ENCODE measurements at places on chromosomes 1 and 21.

DNA sequence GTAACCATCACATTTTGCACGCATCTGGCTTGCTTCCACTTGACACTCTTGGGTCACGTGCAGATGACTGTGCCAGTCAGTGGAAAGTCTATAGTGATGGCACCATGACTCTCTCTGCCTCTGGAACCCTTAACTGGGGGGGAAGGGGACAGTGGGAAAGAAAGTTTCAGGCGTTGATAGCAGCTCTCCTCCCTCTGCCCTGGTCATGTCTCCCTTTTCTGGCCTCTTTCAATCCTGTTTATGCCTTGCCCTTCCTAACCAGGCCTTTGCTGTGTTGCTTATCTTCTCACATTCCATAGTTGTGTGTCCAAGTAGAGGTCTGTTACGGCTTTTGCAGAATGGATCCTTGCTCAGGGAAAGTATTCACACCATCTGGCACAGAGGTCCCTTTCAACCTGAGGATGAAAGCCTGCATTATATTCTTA is 93.5 kb downstream of the NRDC start:
- no peak for DNase-seq

GRCh38 chr1:1220197-1220596 is 6.2 kb upstream of the TNFRSF4 start:
- no peak for DNase-seq

GRCh38 chr21:46183910-46184624 is at the start of gene SPATC1L:
Gene SPATC1L (minus strand): TSS chr21:46184459. CDS start chr21:46182816, 1,643 bp downstream.
- DNase-seq: peak; percentile 82

DNA sequence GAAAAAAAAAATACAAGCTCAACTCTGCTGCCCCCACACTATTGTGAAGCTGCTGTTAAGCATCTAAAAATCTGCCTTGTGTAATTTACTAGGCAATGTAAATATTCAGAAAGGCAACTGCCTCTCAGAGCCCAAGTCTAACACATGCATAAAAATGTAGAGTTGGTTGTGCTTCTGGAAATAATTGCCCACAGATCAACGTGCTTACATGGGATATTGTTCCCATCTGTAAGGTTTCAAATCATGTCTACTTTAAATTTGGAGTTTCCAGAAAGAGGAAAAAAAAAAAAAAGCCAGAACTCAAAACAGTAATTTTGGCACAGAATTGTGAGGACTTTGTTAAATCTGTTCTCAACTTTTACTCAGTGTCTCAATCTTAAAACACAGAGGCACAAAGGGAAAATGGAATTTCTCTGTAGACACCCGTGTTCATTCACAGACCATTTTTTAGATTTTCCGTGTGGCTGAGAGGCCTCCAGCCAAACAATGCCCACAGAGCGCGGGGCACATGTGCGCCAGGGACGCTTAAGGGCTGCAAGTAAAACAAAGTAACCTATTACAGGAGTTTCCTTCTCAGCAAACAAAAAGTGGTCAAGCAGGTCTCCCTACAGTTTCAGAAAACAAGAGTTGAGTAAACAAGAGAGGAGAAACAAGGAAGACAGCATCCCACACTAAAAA is 115.5 kb downstream of the RERE start:
- peak; percentile 30 for DNase-seq

DNA sequence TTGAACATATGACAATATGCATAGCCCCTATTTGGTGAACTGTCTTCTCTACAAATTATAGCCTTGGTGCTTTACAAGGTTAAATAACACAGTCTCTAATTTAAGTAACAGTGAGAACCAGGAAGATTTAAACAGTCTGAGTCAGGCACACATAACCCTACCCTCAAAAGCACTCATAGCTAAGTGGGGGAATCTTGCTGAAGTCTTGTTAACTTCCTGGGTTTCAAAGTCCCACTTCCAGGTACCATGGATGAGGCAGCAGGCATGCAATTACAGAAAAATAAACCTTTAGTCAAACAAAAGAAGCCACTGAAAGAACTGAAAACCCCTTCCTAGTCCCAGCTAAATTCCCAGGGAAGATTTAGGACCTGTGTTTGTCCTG is 147.6 kb downstream of the PBX1 start:
- no peak for DNase-seq

- DNase-seq: no peak
Observed at GRCh38 chr1:77398152-77398551, 116.3 kb downstream of the AK5 start.

GRCh38 chr1:232766904-232767303 is 38.3 kb upstream of the MAP10 start:
- DNase-seq: no peak

- no peak for DNase-seq
Observed at GRCh38 chr1:114502080-114502479, 8.9 kb downstream of the TRIM33 start.
